ENCODE measurements at places on chromosomes 1 and 21.

DNA sequence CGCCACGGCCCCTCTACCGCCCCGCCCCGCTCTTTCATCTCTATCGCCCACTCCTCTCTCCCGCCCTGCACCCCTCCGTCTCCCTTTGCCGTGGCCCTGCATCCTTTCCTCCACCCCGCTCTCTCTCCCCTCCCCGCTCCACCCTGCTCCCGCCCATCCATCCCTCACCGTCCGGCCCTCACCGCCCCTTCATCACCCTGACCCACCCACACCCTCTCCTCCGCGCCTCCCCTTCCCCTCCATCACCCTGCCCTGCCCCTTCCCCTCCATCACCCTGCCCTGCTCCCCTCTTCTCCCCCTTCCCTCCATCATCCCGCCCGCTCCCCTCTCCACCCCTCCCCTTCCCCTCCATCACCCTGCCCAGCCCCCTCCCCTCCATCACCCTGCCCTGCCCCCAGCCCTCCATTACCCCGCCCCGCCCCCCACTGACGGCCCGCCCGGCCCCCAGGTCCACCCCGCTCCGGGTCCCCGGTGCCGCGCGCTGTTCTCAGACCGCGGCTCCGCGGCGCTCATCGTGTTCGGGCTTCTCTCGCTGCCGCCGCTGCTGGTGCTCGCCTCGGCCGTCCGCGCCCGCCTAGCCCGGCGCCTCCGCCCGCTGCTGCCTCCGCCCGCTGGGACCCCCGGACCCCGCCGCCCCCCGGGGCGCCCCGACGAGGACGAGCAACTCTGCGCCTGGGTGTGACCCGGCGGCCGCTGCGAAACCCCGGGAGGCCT, 6.2 kb upstream of the ANKRD65 start:
- no peak for DNase-seq

GRCh38 chr1:30779294-30780071, 21.9 kb upstream of the LAPTM5 start:
- no peak for DNase-seq

DNA sequence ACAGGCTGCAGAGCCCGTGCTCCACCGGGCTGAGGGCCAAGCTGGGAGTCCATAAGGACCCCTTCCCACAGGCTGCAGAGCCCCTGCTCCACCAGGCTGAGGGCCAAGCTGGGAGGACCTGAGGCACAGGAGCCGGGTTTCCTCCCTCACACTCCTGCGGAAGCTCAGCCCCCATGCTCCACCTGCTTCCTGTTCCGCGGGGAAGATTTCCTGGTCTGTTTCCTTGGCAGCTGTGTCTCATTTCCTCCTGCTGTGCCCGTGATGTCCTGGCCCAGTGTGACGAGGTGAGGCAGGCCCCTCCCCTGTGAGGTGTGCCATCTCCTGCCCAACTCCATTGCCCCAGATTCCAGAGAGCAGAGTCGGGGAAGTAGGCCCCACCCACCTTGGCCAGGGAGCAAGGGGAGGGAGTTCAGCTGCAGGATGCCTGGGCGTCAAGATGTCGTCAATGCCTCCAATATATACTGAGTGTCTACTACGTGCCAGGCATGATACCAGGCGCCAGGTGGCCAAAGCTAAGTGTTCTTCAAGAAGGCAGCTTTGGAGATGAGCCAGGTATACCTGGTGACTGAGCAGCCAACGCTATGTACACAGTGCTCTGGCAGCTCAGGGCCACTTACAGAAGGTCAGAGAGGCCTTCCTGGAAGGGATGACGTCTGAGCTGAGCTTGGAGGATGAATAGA, 58.8 kb downstream of the NAV1 start:
- DNase-seq = no peak

GRCh38 chr21:46247699-46248421, 19.3 kb upstream of the LSS start:
- no peak for DNase-seq

DNA sequence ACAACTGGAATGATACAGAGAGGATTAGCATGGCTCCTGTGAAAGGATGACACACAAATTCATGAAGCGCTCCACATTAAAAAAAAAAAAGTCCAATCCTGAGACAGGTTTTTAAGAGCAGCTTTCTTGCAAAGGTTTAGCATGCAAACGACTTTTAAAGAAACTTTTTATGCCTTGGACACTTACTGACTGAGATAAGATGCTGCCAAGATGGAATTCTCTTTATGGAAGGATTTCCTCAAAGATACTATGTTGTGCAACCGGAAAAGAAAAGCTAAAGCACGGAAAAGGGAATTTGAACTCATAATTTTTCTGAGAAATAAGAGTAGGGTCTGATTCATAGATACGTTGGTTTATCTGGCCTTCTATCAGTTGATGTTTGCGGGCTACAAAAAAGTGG, 27.3 kb downstream of the PIGP start:
- no peak for DNase-seq

DNA sequence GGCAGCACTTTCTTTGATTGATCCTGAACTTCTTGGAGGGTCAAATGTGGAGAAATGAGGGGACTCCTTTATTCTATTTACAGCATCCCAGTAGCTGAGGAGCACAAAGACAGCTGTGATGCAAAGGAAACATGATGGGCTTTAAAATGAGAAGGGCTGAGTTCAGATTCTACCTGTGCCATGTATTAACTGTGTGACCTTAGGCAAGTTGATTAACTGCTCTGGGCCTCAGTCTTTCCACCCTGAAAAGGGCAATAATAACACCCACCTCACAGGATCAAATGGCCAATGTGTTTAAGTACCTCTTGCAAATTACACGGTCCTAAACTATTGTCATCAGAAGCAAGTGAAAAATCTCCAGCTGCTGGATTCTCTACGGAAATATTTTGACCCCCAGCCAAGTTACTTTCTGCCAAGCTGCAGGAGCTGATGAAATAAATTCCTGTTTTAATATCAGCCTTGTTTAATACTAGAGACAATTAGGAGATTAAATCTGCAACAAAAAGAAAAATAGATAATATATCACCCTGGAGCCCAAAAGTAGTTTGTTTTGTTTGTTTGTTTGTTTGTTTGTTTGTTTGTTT, 15.7 kb downstream of the TMEM81 start:
- no peak for DNase-seq

DNA sequence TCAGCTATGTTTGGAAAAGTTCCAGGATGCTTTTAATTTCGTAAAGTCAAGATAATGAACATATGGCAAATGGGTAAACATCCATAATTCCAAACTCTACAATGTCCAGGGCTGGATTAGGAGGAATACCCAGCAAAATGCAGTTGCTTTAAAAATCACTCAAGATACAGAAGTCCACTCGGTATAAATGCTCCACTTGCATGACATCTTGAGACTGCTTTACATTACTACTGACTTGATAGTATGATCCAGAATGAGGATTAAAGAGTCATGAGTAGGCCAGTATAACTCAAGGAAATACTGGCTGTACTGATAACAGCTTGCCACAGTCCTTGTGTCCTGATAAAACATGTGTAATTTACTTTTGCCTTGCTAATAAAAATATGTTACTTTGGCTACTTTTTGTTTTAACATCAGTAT, 58.3 kb upstream of the ANGPTL3 start:
- DNase-seq = no peak

DNA sequence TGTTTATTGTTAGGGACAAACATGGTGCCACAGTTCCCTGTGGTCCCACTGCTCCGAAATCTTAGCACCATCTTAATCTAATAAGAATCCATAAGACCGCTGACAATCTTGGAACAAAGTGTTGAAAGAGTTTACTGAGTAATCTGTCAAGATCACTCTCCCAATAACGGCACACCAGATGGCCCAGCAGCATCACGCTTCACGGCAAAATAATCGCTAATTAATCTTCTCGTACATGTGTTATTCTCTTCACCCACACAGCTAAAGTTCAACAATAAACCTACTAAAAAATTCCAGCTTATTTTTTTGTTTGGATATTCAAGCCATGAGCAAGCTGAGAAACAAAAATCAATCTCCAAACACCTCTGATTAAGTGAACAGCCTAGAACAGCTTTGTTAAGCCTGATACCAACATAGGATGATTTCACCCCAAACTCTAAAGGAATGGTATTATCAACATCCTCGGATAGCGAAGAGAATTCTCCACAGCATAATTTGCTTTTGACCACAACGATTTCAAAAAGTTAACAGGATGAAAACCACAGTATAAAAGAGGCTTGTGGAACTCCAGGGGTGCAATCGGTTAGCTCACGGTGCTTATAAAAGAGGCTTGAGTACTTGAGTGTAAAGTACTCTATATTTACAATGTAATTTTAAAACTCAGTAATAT, 329.9 kb upstream of the GREM2 start:
- no peak for DNase-seq

DNA sequence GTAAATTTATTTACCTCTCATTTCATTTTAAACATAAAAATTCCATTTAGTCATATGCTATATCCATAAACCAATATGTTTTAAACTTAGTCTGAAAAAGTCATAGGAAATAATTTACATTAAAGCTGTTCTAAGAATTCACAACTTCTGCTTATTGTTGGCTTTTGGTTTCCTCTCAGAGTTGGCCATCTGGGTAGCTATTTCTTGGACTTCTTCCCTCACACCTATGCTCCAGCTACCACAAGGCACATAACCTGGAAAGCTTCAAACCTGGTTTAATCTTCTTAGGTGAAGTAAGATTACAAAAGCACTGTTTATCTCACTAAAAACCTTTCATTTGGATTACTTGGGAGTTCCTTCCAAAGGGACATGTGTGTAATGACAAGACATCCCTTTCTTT, 29.8 kb downstream of the RBM11 start:
- DNase-seq = no peak

DNA sequence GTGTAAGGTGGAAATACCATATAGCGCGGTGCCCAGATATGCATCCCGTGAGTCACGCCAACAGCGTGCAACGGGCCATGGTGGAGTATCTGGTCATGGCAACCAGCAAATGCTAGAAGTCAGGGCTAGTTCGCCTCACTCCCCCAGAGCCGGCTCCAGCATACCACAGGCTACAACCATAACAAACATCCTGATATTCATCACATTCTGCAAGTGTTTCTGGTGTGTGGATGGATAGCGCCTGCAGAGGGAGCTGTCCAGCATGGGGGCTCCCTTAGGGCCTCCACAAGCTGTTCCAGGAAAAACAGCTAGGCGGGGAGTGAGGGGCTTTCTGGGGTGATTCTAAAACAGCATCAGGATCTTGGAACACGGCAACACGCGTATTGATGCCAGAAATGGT, 6.8 kb downstream of the C1orf198 start:
- no peak for DNase-seq

- no peak for DNase-seq
Measured at GRCh38 chr1:108644984-108645383, 15.9 kb downstream of the HENMT1 start.

DNA sequence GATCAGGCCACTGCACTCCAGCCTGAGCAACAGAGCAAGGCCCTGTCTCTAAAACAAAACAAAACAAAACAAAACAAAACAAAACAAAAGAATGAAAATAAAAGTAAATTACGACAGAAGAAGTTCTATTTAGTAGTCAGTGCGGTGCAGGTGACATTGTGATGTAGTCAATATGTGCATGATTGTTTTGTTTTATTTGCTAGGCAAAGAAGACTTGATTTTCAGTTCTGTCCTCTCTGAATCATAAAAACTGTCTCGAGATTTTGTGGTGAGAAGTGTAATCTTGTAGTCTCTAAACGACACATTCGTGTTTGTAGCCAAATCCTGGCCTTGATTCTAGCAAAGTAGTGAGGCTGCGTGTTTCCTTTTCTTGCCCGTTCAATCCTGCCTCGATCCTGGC, 23.5 kb downstream of the PEX14 start:
- DNase-seq = no peak

DNA sequence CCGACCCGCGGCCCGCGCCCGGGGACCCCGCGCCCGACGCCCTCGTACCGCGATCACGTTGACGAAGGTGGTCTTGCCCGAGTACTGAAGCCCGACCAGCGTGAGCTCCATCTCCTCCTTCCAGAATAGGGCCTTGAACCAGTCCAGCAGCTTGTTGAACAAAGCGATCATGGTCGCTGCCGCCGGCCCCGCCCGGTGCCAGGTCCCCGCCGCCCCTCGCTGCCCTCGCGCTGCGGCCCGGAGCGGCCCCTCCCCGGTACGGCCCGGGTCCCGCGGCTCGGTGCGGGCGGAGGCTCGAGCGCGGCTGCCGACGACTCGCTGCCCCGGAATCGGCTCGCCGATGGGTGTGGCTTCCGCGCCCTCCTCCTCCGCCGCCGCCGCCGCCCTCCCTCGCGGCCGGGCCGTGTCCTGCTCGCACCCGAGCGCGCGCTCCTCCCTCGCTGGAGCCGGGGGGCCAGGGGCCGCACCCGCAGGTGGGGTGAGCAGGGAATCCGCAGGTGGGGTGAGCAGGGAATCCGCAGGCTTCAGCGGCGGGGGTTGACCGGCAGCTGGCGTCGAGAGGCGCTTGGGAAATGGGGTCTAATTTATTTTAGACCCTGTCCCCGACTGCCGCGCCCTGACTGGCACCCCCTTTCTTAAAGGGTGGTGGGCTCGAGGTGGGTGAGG, at the start of gene ARL8A:
TSS of gene ARL8A (minus strand) at position 336 of the 666 bp plus-strand sequence. CDS start at position 171, 165 bp downstream.
- no peak for DNase-seq

- no peak for DNase-seq
Measured at GRCh38 chr1:248891758-248892157, 14.3 kb upstream of the PGBD2 start.

DNA sequence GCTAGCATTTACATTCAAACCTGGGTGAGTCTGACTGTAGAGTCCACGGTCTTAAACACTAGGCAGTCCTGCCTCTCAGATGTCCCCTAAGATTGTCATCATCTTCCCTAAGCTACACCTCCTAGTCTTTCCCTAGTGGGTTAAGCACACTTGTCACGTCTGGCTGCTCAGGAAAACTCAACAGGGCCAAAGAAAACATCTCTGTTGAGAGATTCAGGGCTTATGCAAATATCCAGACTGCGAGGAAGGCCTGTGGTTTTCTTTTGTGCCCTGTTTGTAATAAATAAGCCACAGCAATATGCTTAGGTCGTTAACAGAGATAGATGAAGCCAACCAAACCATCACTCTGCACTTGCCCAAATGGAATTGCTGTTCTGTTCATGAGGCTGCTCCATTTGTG, 472.6 kb upstream of the DEPDC1 start:
- DNase-seq = no peak

DNA sequence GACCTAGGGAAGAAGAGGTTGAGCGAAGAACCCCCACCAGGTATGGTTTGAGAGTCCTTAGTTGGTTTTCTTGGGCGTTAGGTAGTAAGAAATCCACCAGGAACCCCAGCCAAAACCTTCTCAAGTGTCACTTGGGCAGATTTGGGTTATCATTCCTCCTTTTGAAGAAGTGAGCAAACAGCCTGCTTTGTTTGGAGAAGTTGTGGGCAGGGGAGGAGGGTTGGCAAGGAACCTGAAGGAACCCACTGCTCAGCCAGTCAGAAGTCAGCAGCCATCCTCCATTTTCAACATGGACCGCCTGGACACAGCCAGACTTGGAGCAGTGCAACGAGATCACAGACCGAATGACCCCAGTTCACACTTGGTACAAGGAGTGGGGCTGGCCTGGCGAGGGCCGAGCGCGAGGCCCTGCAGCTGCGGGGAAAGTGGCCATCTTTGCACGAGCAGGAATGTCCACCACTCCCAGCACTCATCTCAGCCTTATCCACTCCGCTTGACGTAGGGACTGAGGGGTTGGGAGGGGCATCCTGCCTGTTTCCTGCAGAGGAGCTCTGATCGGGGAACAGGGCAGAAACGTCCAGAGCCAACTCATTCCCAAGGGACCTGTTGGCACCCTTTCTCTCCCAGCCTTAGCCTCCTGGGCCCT, 7.2 kb downstream of the ADPRS start:
- DNase-seq = no peak

GRCh38 chr1:165298203-165298820, 58.2 kb downstream of the LMX1A start:
- DNase-seq = no peak

Data from GM12864 (cell line).